ENCODE measurements at places on chromosomes 16 and 17. TPM values are rescaled to one million over a fixed set of nuclear protein-coding genes. Genes with fewer than 3 reads are reported as not detected.

The PYY gene
- total RNA-seq, result not detected

The PRKAR1A gene
- total RNA-seq, result 204 TPM

The OTOP2 gene
- not detected for total RNA-seq

The PSME3 gene
- total RNA-seq, result 86.4 TPM

The NXPH3 gene
- total RNA-seq, result 0.63 TPM

The SSTR5 gene
- total RNA-seq, result under 0.01 TPM

The NAA60 gene
- total RNA-seq, result 13.6 TPM

The ALOXE3 gene
- total RNA-seq, result not detected

Measured in endothelial cell of coronary artery (primary cell).